ENCODE measurements at places on chromosomes 1 and 21.

DNA sequence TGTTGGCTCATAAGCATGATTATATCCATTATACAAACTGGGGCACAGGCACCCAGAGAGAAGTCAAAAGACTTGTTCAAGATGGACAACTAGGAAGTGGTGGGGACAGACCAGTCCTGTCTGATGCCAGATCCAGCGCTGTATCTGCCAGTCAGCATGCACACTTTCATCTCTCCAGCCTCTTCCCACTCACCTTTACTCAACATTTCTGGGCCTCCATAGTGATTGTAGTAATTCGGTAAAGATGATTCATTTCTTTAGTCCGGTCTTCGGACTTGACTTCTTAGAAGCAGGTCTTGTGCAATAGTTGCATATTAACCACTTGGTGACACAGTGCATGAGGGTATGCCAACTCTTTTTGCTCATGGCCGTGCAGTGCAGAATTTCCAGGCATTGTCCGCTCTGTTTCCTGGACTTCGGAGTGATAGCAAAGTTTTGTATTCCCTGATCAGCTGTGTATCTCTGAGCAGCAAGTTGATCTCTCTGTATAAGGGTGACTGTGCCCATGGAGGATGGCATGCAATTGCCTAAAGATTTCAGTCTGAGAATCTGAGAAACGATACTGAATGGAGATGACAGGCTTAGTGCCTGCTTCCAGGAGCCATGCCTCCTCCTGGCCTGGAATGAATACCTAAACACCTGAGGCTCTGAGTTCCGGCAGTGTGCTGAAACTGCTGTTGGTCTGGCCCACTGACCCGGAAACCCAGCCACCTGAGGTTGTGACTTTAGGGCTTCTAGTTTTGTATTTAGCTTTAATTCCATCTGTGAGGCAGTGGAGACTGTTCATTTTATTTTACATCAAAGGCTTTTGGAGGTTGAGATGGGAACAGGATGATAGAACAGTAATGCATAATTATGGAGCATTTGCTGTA lies 39.0 kb downstream of the GALNT2 start:
- DNase-seq = no peak

DNA sequence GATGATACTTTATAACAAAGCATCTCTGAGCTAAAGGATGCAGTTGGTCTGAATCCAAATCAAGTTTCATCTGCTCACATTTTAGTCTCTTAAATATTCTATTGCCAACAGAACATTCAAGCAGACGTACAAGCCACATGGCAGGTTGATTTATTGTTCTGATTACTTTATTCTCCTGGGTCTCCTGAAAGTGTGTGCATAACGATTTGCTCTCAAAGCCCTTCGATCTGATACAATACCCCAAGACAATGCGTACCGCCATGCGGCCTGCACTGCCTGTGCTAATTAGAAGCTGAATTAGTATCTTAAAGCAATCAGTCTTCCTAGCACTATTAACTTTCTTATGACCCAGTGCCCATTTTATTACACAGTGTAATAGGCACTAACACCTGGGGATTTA lies 56.9 kb downstream of the FHAD1 start:
- no peak for DNase-seq

DNA sequence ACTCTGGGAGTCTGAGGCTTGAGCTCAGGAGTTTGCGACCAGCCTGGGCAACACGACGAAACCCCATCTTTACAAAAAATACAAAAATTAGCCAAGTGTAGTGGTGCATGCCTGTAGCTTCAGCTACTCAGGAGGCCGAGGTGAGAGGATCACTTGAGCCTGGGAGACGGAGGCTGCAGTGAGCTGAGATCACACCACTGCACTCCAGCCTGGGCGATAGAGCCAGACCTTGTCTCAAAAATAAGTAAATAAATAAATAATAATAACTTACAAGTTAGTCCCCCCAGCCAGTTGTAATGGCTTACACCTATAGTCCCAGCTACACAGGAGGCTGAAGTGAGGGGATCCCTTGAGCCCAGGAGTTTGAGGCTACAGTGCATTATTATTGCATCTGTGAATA lies 21.7 kb upstream of the BTG2 start:
- DNase-seq = no peak

DNA sequence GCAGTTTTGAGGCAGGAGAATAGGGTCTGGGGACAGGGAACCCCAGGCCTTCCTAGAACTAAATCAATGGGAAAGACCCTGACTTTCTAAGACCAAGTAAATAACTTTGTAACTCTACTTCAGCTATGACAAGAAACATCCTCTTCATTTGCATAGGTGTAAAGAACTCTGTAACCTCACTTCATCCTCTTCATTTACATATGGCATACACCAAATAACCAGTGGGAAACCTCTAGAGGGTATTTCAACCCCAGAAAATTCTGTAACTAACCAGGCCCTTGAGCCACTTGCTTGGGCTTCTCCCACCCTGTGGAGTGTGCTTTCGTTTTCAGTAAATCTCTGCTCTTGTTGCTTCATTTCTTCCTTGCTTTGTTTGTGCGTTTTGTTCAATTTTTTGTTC lies 495.6 kb downstream of the SIPA1L2 start:
- DNase-seq = no peak

- DNase-seq = no peak
Observed at GRCh38 chr1:119141660-119142059, 1.2 kb upstream of the WARS2 start.

DNA sequence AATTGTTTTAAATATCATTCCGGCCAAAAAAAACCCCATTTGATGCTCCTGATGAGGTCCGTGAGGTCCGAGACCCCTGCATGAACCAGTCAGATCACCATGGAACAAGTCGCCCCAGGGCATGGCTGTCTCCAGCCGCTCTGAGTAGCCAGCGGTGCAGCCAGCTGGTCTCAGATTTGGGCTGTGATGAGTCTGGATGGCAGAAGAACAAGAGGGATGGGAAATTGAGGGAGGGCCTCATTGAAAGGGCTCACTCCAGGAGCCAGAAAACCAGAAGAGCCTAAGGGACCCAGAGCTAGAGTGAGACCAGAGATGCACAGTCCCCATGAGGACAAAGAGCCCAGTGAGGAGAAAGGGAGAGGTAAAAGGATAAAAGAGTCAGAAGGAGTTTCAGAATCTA lies 174.0 kb downstream of the TOMM20 start:
- no peak for DNase-seq

DNA sequence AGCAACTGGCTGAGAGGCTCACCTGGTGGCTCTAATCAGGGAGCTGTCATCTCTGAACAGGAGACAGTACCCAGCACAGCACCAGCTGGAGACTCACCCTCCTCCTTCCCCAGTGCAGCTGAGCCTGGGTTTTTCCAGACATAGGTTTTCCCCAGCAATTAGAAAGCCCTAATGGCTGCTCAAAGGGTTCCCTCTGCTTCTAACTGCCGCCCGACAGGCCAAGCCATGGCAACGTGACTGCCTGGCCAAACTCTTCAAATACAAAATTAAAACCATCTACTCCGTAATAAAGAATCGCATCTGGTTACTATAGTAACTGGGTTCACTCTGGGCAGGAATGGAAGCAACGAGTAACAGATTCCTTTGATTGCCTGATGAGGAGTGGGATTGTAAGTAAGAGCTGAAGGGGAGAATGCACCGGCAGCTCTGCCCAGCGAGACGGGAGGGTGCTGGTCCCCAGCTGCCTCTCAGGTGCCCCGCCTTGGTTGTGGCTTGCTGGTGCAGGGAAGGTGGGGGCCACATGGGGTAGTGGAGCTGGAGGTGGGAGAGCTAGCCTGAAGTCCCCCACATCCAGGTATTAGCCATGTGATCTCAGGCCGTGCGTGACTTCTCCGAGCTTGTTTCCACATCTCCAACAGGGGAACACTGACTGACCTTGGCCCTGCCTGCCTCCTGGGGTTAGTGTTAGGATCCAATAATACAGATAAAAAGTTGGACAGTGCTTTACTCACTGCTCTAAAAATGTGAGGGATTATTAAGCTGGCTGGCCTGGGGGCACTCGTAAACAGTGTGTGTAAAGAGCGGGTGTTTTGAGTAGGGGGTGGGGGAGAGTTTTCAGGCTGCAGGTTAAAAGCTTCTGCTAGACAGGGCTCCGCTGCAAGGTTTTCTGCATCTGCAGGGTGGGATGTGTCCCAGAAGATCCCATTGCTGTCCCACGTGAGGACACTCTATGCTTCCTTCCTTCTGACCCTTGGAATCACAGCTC lies 94.2 kb downstream of the KCNN3 start:
- no peak for DNase-seq

DNA sequence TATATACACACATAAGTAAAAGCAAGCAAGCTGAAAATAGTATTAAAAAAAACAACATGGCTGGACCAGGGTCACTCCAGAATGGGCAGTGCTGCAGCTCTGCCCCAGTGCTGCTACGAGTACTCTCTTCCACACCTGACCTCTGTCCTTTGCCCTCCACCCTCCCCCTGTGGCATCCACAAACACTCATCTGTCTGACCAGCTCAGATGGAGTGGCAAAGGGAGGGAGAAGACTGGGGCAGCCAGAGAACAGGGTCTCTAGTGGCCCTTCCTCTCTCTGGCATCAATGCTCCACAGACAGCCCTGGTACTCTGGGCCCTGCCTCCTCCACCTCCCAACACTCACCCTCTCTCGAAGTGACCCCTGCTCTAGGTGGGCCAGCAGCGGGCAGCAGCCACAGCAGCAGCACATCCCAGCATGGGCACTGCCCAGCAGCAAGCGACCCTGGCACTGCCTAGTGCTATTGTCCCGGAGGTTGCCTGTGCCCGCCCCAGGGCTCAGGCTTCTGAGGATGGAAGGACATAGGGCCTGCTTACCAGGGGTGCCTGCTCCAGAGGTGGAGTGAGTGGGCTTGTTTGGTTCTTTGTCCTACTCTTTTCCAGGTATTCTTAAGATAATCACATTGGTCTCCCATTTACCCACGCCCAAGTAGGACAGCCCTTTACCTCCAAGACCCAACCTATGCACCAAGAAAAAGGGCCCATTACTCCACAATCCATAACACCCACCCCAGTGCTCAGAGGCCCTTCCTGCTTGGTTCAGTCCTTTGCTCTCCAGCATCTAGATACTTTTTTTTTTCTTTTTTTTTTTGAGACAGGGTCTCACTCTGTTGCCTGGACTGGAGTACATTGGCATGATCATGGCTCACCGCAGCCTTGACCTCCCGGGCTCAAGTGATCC lies 6.2 kb downstream of the ARHGEF2 start:
- no peak for DNase-seq

DNA sequence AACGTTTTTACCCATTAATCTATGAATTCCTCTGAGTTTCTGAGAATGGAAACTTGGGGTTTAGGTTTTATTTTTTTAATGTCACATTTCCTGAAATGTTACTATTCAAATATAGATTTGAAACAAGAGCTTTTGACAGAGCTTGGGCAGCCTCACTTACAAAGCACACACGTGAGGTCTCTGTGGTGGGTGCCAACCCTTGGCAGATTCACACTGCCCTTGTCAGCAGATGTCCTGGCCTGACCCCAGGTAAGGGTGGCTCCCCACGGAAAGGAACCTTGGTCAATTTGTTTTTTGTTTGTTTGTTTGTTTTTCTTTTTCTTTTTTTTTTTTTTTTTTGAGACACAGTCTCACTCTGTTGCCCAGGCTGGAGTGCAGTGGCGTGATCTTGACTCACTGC lies 53.5 kb downstream of the FAAP20 start:
- DNase-seq = no peak

- no peak for DNase-seq
Observed at GRCh38 chr1:180151508-180151907, 3.2 kb upstream of the QSOX1 start.

DNA sequence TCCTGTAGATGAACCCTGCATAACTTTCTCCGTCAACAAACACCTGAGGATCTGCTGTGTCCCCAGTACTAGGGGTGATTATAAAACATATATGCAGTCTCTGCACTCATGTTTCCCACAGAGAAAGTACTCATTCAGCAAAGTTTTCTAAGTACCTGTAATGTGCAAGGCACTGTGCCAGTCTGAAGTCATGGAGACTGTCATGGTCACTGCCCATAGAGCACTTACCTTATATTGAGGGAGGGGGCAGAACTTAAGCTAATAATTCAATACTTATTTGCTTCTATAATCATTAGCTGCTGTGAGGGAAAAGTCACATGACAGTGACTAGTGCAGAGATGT lies 41.2 kb downstream of the MAP3K21 start:
- DNase-seq = no peak

- DNase-seq = peak; percentile 32
Observed at GRCh38 chr1:182781841-182782586, 7.6 kb upstream of the NPL start.

GRCh38 chr1:43945674-43946235 lies 995 bp upstream of the IPO13 start:
- DNase-seq = no peak

DNA sequence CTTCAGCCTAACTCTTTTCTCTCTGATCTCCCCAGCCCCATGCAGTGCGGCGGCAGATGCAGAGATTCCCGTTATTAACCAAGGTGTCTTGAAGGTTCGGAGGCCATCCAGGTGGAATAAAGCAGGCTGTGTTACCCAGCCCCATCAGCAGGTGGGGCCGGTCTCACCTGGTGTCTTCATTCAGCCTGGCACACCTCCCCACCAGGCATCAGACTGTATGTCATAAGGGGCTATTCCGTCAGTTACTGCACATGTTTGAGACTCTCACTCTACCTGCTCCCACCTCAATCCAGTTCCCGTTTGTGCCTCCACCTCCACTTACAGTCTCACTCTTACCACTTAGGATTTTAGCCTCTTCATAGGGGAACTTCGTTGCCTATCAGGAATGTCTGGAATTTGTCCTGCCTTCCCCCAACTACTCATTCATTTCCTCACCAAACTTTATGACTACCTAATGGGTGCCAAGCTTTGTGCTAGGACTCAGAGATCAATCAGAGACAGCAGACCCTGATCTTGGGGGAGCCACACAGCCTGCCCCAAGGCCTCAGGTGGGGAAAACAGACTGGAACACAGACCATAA lies 170.2 kb downstream of the PLPP3 start:
- no peak for DNase-seq

- no peak for DNase-seq
Observed at GRCh38 chr1:15424146-15424667, 14.0 kb upstream of the CTRC start.

- DNase-seq = no peak
Observed at GRCh38 chr1:216212826-216213225, 210.4 kb downstream of the USH2A start.

DNA sequence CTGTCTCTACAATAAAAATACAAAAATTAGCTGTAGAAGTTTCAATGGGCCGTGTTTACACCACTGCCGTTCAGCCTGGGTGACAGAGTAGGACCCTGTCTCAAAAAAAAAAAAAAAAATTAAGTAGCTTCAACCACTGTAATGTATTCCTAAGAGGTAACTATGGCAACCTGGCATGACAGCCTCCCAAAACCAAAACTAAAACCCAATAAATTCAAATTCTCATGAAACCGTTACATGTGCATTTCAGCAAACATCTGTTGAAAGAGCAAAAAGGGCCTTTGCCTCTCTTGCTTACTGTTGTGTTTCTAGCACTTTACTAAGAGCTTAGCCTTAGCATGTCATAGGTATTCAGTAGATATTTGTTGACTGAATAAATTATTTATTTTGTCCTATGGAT lies 33.5 kb downstream of the ODR4 start:
- DNase-seq = no peak
